Right atrium auricular region (tissue), 2 donors: ENCODE measurements at places on chromosomes 5 and 9. TPM values are rescaled to one million over a fixed set of nuclear protein-coding genes. Genes with fewer than 3 reads are reported as not detected.

CTNND2 gene
- total RNA-seq: 9.0 TPM

TSLP gene
- 2.3 TPM for total RNA-seq

BTNL8 gene
- total RNA-seq: 0.48 TPM

- peak; percentile 66 for DNase-seq
These were observed 285.0 kb downstream of the RFX3 start for GRCh38 chr9:3240656-3241268.

DNA sequence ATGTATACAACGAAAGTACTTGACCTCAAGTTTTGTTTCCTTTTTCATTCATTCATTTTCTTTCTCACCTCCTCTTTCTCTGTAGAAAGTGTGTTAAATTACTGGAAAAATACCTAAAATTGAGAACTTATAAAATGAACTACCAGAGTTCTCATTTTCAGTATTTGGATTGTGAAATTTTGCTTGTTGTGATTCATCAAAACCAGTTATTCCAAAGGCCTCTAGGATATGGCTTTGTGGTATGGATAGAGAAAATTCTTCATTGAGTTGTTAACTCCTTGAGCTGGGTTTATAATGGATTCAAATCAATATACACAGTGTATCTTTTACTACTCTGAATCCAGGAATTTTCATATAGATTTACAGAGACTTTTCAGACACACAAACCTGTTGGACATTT, 287.6 kb downstream of the KDM4C start:
- no peak for DNase-seq

GRCh38 chr5:87278590-87279100, 11.0 kb downstream of the RASA1 start:
- no peak for DNase-seq

ACOT12 gene
- total RNA-seq: not detected

DNA sequence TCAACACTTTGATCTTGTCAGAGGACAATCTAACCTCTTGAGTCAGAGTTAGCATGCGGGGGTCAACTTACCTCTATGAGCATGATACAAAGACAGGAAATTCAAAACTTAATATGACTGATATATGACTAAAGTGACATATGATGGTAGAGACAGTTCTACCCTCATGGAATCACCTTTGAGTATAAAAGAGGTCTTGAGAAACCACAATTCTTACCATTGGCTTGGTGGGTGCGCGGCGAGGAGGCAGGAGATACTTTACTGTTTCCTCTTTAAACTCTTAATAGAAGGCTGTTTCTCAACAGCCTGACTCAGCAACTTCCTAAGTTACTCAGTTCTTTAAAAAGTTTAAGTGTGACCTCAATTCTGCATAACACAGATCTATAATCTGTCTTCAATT, 372.8 kb downstream of the KIAA0825 start:
- no peak for DNase-seq

ZNF484 gene
- 6.6 TPM for total RNA-seq

DNA sequence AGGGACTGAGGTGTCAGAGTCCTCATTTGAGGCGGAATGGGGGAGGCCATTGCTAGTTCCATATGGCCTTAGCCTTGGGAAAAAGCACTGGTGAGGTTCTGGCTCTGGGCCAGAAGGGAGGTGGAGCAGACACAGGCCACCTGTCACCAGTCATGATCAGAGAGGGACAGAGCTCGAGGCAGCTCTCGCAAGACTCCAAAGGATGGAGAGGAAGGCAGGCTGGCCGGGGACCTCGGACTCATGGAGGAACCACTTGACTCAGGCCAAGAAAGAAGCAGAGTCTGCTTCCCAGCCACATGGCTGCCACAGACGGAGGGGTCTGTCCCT, 29.2 kb upstream of the NSMF start:
- no peak for DNase-seq

GRCh38 chr5:115813719-115814118, 2.7 kb downstream of the CDO1 start:
- no peak for DNase-seq

SLC1A3 gene
- total RNA-seq: 50.9 TPM

SEMA4D gene
- 14.6 TPM for total RNA-seq

CTXN3 gene
- not detected for total RNA-seq

DNA sequence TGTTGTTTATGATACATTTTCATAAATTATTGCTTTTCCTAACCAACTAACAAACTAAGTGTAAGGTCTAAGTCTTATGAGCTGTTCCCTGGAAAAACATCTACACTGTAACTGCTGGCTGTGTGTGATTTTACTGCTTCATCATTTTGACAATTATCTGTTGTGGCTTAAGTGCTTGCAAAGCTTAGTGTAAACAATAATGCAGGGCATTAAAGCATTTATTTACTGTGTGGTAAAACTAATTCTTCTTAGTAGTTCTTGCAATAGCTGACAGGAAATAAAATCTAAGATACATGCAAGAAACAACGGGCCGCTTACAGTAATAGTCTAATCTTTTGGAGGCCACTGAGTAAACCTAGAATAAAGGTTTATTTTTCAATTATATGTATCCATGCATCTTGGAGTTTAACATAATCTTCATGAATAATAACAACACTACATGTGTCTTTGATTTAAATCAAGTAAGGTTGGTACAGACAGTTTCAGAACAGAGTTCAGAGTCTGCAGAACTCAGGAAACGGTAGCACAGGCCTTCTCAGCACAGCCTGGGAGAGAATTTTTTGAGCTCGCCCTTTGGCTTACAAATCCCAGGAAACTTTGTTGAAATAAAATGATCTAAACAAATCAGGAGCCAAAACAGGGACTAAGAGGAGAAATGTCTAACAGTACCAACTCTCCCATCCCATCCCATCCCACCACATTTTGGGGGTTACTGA, 473.1 kb downstream of the NR2F1-AS1 start:
- DNase-seq: no peak

GRCh38 chr9:22214021-22214420, 204.9 kb upstream of the CDKN2B start:
- no peak for DNase-seq

- DNase-seq: no peak
These were observed 50.1 kb upstream of the MCTP1 start for GRCh38 chr5:95334900-95335538.

CCDC192 gene
- total RNA-seq: not detected

ZCCHC7 gene
- 8.6 TPM for total RNA-seq

GRCh38 chr9:37449862-37450632, 15.2 kb downstream of the ZBTB5 start:
- no peak for DNase-seq

DNA sequence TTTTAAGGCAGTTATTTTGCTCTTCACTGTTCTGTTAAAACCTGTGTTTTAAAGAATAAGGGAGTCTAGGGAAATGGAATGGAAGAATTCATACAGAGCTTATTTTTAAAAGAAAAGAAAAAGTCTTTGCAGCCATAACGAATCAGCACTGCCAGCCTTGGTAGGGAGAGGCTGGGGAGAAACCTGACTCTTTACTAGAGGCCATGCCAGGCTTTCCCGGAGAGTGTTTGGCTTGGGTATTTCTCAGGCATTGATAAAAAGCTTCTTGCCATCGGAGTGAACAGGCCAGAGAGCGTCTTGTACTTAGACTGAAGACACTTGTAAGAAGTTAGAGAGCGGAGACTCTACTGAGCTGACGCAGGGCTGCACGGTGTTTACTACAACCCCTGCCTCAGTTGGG, 72.7 kb upstream of the NFIL3 start:
- no peak for DNase-seq

GABRA6 gene
- total RNA-seq: not detected

DNA sequence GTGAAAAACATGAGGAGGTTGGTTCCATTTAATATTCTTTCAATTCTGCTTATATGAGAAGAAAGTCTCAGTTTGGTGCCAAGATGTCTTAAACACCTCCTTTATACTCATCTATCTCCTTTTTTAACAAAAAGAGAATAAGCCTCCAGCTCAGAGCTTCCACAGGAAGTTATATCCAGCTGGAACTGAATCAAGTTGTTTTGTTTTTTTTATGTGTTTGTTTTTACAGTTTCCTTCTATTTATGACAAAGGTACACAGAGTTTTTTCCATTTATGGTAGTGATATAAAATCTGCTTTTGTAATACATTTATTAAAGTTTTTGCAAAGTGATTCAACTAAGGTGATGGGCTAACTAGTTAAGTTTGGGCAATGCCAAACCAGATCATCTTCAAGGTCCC, 10.4 kb downstream of the SPARC start:
- DNase-seq: no peak

PIP5K1B gene
- total RNA-seq: 44.8 TPM

GMCL2 gene
- not detected for total RNA-seq

TRAF1 gene
- 2.0 TPM for total RNA-seq

SLC46A2 gene
- total RNA-seq: 0.43 TPM

PCDHA1 gene
- not detected for total RNA-seq

GRCh38 chr9:98218562-98219363, 26.3 kb upstream of the CORO2A start:
- no peak for DNase-seq

SPATA31C1 gene
- not detected for total RNA-seq
